ENCODE measurements at places on chromosomes 5 and 9.

GRCh38 chr9:137023157-137023556 lies 4.9 kb downstream of the ABCA2 start:
- no peak for DNase-seq

DNA sequence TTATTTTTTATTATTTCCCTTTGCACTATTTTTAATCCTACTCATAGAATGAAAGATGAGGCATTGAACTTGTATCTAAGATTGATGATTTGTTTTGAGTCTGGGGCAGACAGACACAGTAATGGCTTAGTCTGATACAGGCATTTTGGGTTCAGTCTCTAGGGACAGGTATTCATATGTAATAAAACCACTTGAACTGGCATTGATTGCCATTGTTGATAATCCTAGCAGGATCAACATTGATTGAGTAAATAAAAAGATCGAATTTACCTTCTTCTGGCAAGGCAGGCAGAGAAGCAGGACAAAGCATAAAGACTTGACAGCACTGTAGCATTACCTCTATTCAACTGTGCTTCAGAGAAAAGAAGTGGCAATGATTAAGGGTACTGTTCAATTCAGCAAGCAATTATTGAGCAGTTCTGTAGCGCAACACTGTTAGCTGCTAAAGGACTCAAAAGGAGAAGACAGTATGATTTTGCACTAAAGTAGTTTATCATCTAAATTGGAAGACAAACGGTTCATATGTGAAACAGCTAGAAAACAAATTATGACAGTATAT lies 144.4 kb downstream of the COMMD10 start:
- DNase-seq = no peak

GRCh38 chr9:34612788-34613390 lies 992 bp upstream of the RPP25L start:
- peak; percentile 85 for DNase-seq

DNA sequence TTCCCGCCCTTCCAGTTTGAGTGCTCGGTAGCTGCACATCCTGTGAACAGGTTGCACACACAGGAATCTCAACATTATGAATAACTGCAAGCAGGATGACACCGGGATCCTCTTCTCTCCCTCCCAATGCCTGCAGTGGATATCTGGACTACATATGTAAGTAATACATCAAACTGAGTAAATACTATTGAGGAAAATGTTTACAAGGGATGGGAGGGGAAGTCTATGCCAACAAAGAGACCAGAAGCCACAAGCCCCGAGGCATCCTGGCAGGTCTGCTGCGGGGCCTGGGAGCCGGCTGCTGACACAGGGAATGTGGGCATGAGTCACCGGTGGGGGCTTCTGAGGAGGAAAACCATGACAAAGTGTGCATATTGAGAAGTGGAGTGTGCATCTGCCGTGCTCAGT lies 8.6 kb upstream of the ANKRD33B start:
- no peak for DNase-seq

DNA sequence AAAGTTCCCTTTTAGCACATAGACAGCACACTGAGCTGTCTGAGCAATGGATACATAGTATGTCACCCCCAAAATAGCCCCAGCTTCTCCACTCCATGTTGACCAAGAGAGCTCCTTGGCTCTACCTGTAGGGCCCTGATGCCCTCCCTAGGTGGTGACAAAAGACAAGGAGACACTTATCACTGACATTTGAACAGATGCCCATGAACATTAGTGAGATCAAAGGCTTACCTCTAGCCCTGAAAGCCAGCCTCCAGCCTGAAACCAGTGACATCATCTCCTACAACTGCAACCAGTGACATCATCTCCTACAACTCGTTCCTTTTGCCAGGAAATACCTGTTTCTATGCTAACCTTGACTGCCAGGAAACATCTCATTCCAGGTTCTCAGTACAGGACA lies 122.7 kb downstream of the FSTL4 start:
- DNase-seq = peak; percentile 69

GRCh38 chr5:6535594-6535993 lies 86.9 kb downstream of the UBE2QL1 start:
- DNase-seq = no peak

DNA sequence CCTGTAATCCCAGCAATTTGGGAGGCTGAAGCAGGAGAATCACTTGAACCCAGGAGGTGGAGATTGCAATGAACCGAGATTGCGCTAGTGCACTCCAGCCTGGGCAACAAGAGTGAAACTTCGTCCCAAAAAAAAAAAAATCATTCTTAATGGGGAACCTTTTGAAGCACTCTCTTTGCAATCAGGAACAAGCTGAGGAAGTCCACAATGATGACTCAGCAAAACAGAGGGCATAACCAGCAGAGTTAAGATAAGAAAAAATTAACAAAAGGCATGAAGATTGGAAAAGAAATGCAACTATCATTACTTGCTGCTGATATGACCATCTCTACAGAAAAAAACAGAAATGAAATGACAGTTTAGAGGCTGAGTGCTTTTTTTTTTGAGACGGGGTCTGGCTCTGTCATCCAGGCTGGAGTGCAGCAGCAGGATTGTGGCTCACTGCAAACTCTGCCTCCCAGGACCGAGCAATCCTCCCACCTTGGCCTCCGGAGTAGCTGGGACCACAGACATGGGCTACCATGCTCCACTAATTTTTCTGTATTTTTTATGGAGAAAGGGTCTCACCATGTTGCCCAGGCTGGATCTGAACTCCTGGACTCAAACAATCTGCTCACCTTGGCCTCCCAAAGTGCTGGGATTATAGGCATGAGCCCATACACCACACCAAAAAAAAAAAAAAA lies 88.0 kb downstream of the FNBP1 start:
- peak; percentile 65 for DNase-seq

GRCh38 chr9:111076519-111076918 lies 38.2 kb upstream of the LPAR1 start:
- DNase-seq = no peak

DNA sequence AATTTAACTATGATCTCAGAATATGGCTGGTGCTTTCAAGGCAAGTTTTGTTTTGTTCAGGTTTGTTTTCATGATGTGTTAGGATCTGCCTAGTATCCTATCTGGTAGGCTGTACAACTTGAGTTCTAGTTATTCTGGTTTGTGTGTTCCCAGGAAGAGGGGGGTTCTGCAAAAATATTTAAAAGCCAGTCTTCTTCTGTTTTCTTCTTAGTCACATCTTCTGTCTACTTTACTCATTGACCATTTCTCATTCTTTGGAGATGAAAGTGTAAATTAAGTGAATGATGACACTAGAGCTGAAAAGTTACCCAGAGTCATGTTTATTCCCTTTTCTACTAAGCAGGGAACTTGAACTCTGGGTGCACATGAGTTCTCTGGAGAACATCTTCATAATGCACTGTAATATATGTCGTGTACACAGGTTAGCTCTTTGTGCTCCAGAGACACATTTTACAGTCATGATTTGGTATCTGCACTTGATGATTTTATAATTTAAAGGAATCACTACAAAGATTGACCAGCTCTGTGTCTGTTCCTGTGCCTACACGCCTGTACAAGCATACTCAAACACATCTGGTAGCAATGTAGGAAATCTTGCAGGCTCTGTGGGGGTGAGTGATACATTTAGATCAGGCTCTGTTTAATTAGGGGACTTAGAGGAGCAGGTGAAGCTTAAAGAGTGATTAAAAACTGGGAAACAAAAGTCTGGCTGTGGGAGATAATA lies 5.0 kb downstream of the SMAD5 start:
- DNase-seq = no peak
